ENCODE measurements at places on chromosomes 16 and 17. TPM values are rescaled to one million over a fixed set of nuclear protein-coding genes. Genes with fewer than 3 reads are reported as not detected.

DNA sequence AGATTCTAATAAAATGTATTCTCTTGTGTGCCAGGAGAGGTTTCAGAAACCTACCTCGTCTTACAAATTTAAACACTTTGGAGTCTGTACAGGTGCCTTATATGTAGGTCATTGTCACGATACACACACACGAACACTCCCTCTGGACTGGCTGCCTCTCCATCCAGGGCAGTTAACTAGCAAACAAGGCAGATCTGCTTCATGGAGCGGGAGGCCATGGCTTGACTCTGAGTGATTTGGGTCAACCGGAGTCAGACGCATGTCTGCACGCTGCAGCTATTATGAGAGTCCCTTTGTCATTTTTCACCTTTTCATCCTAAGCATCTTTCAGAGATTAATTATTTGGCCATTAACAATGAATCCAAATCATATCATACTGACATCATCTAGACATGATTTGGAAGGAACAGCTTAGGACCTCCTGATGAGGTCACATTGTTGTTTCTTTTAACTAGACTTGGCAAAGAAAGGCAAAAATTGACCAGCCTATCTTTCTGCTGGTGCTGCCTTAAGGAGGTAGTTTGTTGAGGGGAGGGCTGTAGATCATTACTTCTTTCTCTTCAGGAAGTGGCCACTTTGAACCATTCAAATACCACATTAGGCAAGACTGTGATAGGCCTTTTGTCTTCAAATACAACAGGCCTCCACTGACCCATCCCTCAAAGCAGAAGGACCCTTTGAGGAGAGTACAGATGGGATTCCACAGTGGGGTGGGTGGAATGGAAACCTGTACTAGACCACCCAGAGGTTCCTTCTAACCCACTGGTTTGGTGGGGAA is 58.9 kb downstream of the HLF start:
- H3K4me3 ChIP-seq = no peak overlapping the region
- DNase-seq = no peak
- H3K27ac ChIP-seq = no peak overlapping the region

The CCL17 gene
- not detected for total RNA-seq

DNA sequence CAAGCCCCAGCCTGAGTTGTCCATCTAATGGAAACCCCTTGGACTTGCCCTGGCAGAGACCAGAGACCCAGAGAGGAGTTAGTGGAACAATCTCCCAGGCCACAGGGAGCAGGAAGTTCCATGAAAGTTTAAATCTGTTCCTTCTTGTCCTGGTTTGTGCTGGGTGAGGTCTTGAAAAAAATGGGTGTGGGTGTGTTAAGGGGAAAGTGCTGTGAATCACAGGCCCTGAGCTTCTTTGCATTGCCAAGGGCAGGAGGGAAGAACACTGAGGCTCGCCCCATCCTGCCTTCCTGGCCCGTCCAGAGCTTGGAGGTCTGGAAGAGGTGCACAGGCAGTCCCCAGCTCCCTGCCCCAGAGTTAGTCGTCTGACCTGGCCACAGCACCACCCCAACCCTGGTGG is 2.3 kb downstream of the ADORA2B start:
- H3K27ac ChIP-seq = no peak overlapping the region
- no peaks in the 10 kb centered on the region for H3K27me3 ChIP-seq
- peaks cover 15% of the 10 kb centered on the region for H3K4me1 ChIP-seq
- H3K36me3 ChIP-seq = no peaks in the 10 kb centered on the region
- no peak for DNase-seq

GRCh38 chr17:43170766-43171585 is at the start of gene NBR1:
Gene NBR1 (plus strand): TSS chr17:43171214. CDS start chr17:43175800, 4,586 bp downstream.
- peak within 1 kb of the TSS; percentile 96 for H3K27ac ChIP-seq
- DNase-seq = peak; percentile 97
- no peaks in the 10 kb centered on the region for H3K36me3 ChIP-seq
- H3K4me3 ChIP-seq = peak within 1 kb of the TSS; percentile 75
- H3K27me3 ChIP-seq = no peaks in the 10 kb centered on the region

GRCh38 chr16:17417740-17418139 is 53.0 kb downstream of the XYLT1 start:
- H3K36me3 ChIP-seq = no peaks in the 10 kb centered on the region
- no peak overlapping the region for H3K27ac ChIP-seq
- no peak overlapping the region for H3K4me3 ChIP-seq
- H3K27me3 ChIP-seq = no peaks in the 10 kb centered on the region
- no peak for DNase-seq
- no peaks in the 10 kb centered on the region for H3K4me1 ChIP-seq

The OR1A1 gene
- not detected for total RNA-seq

The SYNGR3 gene
- total RNA-seq = 0.47 TPM

The KRT222 gene
- 5.6 TPM for total RNA-seq

The CD300A gene
- 9.0 TPM for total RNA-seq

DNA sequence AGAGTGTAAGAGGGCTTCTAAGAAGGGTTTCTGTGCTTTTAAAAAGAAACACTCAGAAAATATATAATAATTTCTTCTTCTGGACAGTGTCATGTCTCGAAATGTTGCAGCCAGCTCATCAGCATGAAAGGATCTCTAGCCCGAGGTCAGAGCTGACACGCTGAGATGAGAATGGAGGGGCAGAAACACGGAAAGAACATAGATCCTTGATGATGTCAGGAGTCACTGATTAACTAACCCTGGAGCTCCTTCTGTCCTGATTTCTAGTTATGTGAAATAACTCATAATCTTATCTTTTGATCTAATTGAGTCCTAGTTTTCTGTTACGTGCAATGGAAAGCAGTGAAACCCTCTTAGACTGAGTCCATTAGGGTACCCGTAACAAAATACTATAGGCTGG is 10.3 kb upstream of the TOX3 start:
- no peak for DNase-seq
- peaks cover 8% of the 10 kb centered on the region for H3K4me1 ChIP-seq
- H3K4me3 ChIP-seq = no peak overlapping the region

DNA sequence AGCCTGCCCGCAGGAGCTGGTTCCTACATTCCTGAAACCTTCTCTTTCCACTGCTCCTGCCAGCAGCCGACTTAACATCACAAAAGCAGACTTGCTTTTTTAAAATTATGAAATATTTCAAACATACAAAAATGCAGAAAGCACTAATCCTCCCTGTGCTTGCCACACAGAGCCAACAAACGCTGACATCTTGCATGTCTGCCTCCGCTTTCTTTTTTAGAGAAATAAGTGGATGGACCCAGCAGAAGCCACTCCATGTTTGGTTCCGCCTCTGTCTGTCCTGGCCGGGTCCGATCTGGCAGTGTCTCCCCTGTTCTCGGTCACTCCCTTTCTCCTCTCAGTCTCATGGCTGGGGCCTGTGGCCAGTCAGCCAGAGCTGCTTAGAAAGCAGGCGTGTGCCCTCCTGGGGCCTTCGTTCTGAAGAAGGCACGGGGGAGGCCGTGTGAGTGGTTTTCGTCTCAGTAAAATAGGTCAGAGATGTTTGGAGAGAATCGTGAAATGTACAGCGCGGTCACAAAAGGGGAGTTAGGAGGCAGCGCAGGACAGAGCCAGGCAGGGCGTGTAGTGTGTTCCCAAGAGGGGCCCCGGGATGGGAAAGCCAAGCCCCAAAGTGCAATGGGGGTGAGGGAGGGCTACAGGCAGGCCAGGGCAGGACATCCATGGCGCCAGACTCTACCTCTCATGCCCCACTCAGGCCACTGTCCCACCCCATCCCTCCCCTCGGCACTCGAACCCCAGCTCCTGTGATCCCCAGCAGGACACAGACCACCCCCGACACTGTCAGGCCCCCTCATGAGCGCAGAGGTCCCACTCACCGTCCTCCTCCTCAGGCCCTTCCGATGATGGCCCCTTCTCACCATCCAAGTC is 23.2 kb downstream of the MXRA7 start:
- DNase-seq = no peak
- no peaks in the 10 kb centered on the region for H3K27me3 ChIP-seq
- H3K27ac ChIP-seq = peak overlapping the region; percentile 64
- H3K4me3 ChIP-seq = no peak overlapping the region

DNA sequence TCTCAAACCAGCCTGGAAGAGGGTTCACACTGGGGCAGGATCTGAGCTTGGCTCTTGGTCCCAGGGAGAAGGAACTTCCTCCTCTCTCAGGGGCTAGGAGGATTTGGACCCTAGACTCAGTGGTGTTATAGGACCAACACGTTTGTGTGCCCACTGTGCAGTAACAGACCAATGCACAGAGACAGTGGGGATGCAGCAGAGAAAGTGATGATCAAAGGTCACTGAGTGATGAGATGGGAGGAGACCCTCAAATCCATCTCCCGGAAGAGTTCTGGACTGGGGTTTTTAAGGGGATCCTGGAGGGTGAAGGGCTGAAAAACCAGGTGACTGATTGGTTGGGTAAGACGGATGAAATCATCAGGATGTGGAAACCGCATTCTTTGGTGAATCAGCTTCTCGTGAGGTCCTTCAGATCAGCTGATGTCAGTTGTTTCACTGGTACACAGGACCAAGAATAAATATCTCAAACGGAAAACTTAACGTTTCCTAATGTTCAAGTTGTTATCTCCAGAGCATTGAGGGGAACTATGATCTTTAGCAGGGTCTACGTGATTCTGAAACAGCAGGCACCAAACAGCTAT is 3.3 kb upstream of the VAC14 start:
- H3K4me1 ChIP-seq = peaks cover 15% of the 10 kb centered on the region
- H3K4me3 ChIP-seq = no peak overlapping the region
- no peaks in the 10 kb centered on the region for H3K27me3 ChIP-seq
- no peak overlapping the region for H3K27ac ChIP-seq
- DNase-seq = no peak

DNA sequence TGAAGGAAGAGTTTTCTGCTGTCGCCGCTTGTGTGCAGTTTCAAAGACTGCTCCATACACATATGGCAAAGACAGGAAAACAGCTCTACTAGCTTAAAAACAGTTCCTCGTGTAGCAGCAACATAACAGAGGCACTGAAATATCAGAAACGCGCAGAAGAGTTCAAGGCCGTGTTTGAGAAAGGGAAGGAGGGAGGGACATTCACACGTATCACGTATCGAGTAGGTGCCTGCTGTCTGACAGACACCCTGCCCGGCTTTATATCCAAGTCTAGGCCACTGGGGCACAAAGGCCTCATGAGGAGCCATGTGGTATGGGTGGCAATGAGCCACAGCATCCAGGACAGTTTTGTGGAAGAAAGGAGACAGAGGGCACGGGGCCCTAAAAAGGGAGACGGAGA is 50.3 kb downstream of the PLXDC1 start:
- H3K27ac ChIP-seq = no peak overlapping the region
- no peaks in the 10 kb centered on the region for H3K27me3 ChIP-seq
- DNase-seq = no peak
- no peaks in the 10 kb centered on the region for H3K4me1 ChIP-seq
- no peak overlapping the region for H3K4me3 ChIP-seq
- no peaks in the 10 kb centered on the region for H3K36me3 ChIP-seq

GRCh38 chr16:1089822-1090619 is 6.0 kb downstream of the C1QTNF8 start:
- DNase-seq = peak; percentile 68
- H3K36me3 ChIP-seq = no peaks in the 10 kb centered on the region
- H3K27me3 ChIP-seq = no peaks in the 10 kb centered on the region
- no peak overlapping the region for H3K27ac ChIP-seq
- H3K4me1 ChIP-seq = peaks cover 14% of the 10 kb centered on the region

GRCh38 chr16:56164636-56165035 is 26.7 kb upstream of the GNAO1 start:
- H3K4me3 ChIP-seq = no peak overlapping the region
- H3K27me3 ChIP-seq = no peaks in the 10 kb centered on the region
- no peak overlapping the region for H3K27ac ChIP-seq
- DNase-seq = no peak
- H3K36me3 ChIP-seq = no peaks in the 10 kb centered on the region
- no peaks in the 10 kb centered on the region for H3K4me1 ChIP-seq

The CRHR1 gene
- total RNA-seq = not detected

The KCNJ12 gene
- 0.67 TPM for total RNA-seq

- no peak for DNase-seq
- H3K4me1 ChIP-seq = no peaks in the 10 kb centered on the region
- H3K27me3 ChIP-seq = no peaks in the 10 kb centered on the region
- H3K27ac ChIP-seq = no peak overlapping the region
- H3K36me3 ChIP-seq = no peaks in the 10 kb centered on the region
Observed at GRCh38 chr16:71311553-71312158, 22.5 kb upstream of the CMTR2 start.

The LGALS9 gene
- 12.7 TPM for total RNA-seq

The SLFN12L gene
- total RNA-seq = 2.2 TPM

- no peak for DNase-seq
- no peaks in the 10 kb centered on the region for H3K36me3 ChIP-seq
- no peaks in the 10 kb centered on the region for H3K27me3 ChIP-seq
- H3K4me1 ChIP-seq = no peaks in the 10 kb centered on the region
Observed at GRCh38 chr17:36779550-36779949, 157.7 kb upstream of the LHX1 start.

The OTOA gene
- 0.05 TPM for total RNA-seq

DNA sequence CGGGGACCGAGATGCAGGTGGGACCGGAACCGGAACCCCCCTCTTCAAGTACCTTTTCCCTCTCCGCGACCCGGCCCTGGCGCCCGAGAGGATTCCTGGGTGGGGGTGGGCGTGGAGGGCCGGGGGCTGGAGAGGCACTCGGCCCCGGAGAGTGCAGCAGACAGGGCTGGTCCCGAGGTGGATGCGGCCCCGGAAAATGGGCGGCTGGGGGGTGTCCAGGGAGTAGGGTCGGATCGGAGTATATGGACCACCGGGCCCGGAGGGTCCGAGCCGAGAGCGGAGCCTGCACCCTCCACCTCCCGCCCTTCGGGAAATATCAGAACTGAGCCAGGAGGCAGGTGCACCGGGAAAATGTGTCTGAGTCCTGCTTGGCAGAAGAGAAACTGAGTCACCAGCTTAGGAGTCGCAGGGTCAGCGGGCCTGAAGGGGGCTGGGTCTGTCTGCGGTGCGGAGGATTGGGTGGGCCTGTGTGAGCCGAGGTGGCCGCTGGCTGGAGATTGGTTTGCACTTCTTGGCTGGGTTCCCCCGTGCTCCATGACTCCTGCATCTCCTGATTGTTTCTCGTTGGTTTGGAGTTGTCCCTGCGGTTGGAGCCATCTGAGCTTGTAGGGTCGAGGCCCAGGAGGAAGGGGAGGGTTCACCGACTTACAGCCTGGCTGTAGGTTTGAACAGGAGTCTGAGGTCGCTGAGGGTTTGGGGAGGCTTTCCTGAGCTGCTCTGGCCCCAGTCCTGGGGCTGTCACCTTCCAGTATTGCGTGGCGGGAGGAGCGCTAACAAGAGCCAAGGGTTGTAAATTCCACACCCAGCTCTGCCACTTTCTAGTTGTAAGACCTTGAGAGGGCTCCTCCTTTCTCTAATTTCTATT is 518 bp downstream of the SH2B1 start:
- no peak for DNase-seq
- peak overlapping the region; percentile 84 for H3K27ac ChIP-seq
- no peaks in the 10 kb centered on the region for H3K27me3 ChIP-seq
- H3K4me3 ChIP-seq = peak overlapping the region; percentile 90
- peaks cover 4% of the 10 kb centered on the region for H3K36me3 ChIP-seq

All from liver (tissue), 10 donors.